Cortex of kidney (tissue), 1 donor: ENCODE measurements at places on chromosomes 16 and 17.

GRCh38 chr17:78972507-78973105 lies 7.1 kb downstream of the LGALS3BP start:
- no peak for DNase-seq

DNA sequence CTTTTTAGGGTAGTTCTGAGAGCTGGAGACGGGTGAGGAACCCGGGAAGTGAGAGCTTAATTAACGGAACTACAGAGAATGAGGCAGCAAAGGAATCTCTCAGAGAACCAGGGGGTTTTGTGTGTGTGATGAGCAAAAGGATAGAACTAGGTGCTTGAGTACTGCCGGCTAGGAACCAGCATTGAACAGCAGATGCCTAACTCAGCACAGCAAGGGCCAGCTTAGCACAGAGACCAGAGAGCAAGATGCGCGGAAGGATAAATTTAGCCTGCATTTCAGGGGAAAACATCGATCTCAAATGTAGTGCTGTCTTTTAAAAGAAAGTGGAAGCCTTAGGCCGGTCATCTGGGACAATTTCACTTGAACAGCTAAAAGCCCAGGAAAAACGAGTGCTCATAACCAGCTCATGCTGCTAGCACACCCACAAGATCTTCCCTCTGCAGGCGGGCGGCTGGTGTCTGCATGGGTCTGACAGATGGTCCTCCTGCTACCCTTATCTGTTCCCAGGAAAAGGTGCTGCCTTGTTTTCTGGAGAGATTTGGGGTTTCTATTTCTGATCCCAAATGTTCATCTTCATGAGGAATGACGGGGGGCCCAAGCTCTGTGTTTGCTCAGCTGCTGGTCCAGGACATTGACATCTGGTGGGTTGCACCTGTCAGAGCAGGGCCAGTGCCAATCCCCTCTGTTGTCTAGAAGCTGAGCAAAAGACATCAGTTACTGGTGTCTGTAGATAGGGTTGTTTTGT lies 103.9 kb downstream of the SOCS1 start:
- no peak for DNase-seq

DNA sequence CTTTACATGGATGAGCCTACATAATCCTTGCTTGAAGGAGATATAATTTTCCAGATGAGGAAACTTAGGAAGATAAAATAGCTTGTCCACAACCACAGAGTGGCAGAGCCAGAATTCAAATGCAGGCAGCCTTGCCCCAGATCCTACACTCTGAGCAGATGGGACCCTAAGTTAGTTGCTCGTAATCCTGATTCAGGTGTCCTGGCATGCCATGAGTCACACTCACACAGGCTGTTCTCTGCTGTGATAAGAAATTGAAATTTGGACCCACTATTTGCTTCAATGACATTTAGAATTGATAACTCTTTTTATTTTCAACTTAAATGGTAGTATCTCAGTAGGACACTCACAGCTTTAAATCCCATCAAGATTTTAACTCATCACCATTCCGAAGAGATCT lies 150.7 kb upstream of the CACNG5 start:
- no peak for DNase-seq

DNA sequence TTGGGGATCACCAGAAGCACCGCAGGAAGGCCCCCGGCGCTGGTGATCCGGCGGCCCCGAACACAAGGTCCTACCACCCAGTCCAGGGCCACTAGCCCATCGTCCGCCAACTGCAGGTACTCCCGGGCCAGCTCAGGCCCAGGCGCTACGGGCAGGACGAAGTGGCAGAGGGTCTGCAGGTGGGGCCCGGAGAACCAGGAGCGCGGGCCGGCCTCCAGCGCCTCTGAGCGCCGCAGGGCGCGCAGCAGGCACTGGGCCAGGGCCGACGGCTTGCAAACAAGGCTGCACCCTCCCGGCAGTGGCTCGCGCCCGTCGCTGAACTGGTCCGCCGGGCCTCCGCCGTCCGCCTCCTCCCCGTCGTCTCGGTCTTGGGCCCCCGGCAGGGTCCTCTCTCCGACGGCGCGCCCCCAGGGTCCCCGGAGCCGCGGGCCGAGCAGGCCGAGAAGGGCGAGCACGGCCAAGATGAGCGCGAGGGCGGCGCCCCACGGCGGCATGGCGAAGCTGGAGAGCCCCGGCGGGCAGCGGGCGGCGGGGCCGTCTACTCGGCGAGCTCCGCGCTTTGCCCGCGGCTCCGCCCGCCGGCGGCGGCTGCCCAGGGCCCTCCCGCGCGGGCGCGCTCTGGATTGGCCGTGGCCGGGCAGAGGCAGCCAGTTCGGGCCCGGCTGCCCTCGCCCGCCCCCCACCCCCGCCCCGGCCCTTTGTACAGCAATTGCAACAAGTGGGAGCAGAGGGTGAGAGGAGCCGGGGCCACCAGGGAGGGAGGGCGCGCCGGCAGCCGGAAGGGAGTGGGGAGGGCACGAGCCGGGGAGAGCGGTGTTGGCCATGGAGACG lies at the start of gene ABHD15:
TSS of gene ABHD15 (minus strand) at position 565 of the 831 bp plus-strand sequence. CDS start at position 494, 71 bp downstream.
- no peak for DNase-seq

DNA sequence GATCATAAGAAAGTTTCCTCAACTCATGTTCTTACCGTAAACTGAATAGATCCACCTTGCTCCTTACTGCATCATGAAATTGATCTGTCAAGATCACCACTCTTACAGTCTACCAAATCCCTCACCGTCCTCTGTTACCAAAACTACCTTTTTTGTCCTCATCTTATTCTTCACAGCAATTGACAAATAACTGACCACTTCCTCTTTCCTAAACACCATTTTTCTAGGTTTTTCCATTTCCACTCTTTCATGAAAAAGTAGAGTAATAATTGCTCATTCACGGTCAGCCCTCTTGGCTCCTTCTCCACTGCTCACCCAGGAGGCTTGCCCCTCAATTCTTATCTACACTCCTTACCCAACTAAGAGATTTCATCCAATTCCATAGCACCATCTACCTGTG lies 44.9 kb downstream of the ABCA5 start:
- DNase-seq = no peak

GRCh38 chr16:57924514-57924913 lies 46.4 kb downstream of the CNGB1 start:
- DNase-seq = no peak

GRCh38 chr17:21078016-21078780 lies 35.4 kb upstream of the USP22 start:
- no peak for DNase-seq

DNA sequence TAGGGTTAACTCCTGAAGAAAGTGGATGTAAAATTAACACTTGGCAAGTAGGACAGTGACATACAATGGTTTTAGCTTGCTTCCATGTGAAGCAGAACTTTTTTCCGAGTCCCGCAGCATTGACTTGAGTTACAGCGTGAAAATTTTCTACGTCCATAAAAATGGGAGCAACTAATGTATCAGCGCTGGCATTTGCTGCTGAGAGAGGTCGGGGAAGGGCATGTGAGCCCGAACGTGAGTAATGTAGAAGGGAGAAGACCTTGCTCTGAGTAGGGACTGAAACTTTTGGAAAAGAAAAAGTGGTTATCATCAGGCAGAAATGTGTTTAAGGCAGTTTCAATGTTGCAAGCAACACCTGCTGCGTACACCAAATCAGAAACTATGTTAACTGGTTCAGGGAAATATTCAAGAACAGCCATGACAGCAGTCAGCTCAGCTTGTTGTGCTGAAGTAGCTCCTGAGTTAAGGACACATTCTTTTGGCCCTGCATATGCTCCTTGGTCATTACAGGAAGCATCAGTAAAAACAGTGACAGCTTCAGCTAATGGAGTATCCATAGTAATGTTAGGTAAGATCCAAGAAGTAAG lies 70.9 kb upstream of the ARL4D start:
- DNase-seq = no peak

- no peak for DNase-seq
Observed at GRCh38 chr17:33628500-33629346, 335.6 kb upstream of the ASIC2 start.
